ENCODE measurements at places on chromosomes 1 and 21.

- no peak for DNase-seq
These were observed 4.2 kb downstream of the THEMIS2 start for GRCh38 chr1:27876341-27877114.

GRCh38 chr1:5765483-5765882, 226.7 kb downstream of the NPHP4 start:
- no peak for DNase-seq

GRCh38 chr1:52746189-52746588, 19.9 kb downstream of the ZYG11B start:
- DNase-seq = no peak

- no peak for DNase-seq
These were observed 149.7 kb upstream of the VANGL1 start for GRCh38 chr1:115492019-115492595.

DNA sequence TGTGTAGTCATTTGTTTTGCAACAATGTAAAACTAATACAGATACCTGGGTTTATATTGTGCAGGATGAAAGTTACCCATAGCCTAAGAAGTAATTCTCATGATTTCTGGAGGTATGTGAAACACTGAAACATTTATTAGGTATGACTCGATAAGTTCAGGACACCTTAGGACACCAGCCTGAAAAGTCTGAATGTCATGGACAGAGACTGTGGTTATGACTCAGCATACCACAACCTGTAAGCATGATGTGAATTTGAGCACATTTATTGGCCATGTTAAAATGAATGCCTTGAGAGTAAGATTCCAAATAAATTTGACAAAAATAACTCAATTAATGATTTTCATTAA, 1471.7 kb upstream of the B3GALT2 start:
- DNase-seq = peak; percentile 73

All from kidney tubule cell (primary cell).